NCI-H510A treated with DMSO at 0.1 percent for 48 hours (cell line): ENCODE measurements at places on chromosomes 12 and 14.

GRCh38 chr14:79037106-79037505 lies 866.9 kb downstream of the NRXN3 start:
- DNase-seq = no peak

DNA sequence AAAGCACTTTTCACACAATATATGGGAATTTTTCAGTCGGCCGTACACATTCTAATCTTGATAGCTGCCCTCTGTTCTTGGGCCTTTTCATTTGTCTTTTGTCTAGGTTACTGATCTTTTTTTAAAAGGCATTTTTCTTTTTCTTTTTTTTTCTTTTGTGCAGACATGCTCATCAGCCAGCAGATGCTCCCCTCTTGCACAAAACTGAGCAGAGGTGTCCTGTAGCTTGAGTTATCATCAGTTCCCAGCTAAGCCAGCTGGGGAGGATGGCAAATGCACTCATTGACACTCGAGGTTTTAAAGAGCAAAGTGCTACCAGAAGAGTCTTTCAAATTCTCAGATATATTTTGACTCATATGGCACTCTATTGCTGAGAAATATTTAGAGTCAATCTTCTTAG lies 913.9 kb upstream of the SEL1L start:
- peak; percentile 41 for DNase-seq

- no peak for DNase-seq
Observed at GRCh38 chr12:50302686-50303085, 19.4 kb upstream of the LIMA1 start.

DNA sequence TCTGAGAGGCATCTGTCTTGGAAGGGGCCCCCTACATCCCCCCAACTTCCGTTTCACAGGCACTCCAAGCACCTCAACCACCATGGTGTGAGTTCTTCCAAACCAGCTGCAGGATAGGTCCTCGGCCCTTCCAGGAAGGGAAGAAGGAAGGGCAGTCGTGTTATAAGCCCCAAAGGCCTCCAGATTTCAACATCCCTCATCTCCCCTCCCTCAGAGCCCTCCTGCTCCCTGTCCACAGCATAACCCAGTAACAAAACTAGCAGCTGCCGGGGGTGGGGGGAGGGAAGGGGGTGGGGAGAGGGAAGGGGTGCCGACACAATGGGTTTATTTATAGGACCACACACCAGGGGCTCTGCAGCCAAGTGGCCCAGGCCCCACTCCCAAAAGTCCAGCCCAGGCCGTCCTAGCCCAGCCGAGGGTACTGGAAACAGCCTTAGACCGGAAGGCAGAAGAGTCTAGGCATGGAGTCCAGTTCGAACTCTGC lies 18.3 kb downstream of the NCKAP5L start:
- DNase-seq = no peak

- DNase-seq = no peak
Observed at GRCh38 chr12:97336900-97337751, 125.5 kb upstream of the RMST start.

DNA sequence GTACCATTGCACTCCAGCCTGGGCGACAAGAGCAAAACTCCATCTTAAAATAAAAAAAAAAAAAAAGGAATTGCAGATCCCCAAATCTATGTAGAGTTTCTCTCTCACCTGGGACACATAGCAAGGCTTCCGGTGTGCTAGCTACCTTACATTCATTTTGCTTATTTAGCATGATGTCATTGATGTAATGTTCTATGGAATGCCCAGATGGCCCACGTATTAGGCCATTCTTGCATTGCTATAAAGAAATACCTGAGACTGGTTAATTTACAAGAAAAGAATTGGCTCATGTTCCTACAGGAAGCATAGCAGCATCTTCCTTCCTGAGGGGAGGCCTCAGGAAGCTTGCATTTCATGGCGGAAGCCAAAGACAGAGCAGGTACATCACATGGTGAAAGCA lies 36.9 kb upstream of the A2ML1 start:
- DNase-seq = no peak

GRCh38 chr14:73953731-73954130 lies 3.6 kb downstream of the COQ6 start:
- DNase-seq = no peak

- peak; percentile 43 for DNase-seq
Observed at GRCh38 chr12:80702889-80703805, 4.3 kb upstream of the MYF6 start.

DNA sequence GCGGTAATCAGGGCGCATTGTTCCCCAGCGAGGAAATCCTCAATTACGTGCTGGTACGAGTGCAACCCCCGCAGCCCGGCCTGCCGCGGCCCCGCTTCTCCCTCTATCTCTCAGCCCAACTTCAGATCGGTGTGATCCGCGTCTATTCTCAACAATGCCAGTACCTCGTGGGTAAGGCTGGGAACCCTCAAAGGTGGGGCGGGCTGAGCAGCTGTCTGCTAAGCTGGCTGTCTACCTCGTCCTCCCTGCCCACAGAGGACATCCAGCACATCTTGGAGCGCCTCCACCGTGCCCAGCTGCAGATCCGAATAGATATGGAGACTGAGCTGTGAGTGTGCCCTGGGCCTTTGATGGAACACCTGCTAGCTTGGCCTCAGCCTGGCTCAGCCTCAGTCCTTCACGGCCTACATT lies 996 bp downstream of the REC8 start:
- no peak for DNase-seq

DNA sequence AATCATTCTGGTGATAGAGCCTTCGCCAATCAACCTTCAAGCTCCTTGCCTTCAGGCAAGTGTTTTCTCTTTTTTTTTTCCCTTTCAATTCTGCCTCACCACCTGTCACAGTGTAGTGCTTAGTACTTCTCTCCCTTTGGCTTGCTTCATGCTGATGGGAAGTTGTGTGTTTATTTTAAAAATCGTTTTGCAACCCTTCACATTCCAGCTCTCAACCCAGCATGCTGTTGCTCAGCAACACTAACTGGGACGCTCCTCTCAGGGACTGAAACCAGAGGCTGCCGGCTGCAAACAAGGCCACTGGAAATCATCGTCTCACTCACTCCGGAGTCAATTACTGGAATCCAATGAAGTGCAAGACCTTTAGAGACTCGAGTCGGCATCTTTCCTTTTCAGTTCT lies 342.7 kb downstream of the PRKD1 start:
- DNase-seq = peak; percentile 93

GRCh38 chr12:27576667-27577347 lies 52.8 kb downstream of the PPFIBP1 start:
- DNase-seq = no peak

DNA sequence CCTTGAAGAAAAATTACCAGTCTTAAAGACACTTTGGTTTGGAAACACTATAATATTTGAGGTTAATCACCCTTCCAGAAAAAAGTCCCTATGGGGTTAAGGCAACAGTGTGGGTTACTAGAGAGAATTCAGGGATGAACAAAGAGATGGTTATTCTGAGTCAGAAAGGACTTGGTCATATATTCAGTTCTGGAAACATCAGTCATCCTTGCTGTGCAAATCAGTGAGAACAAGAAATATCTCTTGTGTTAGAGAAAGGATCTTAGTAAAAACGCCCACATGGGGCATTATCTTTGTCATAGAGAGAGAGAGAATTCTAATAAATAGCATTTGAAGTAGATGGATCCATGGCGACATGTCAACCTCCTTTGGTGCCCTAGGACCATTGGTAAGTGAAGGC lies 59.4 kb upstream of the E2F7 start:
- DNase-seq = no peak
